ENCODE measurements at places on chromosomes 12 and 14.

- DNase-seq: no peak
These were observed 66.4 kb upstream of the ARHGAP5 start for GRCh38 chr14:32010604-32011125.

GRCh38 chr12:19761463-19761862 is 322.2 kb downstream of the AEBP2 start:
- DNase-seq: no peak

GRCh38 chr12:6157482-6157881 is 33.0 kb upstream of the VWF start:
- DNase-seq: no peak

DNA sequence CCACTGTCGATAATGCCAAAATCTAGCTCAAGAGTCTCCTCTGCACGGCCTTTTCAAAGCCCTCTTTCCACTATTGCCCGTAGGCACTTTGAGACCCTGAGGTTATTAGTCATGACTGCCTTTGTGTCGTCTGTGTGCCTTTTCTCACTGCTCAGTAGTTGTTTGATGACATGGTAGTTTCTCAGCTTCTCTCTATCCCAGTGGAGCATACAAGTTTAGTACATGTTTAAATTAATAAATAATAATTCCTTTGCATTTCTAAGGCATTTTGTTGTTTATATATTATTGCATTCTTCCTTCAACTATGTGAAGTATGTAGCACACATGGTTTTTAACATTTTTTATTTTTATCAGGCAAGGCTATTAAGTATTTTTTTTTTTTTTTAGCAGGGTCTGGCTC is 458.1 kb downstream of the PCNX1 start:
- DNase-seq: peak; percentile 50

DNA sequence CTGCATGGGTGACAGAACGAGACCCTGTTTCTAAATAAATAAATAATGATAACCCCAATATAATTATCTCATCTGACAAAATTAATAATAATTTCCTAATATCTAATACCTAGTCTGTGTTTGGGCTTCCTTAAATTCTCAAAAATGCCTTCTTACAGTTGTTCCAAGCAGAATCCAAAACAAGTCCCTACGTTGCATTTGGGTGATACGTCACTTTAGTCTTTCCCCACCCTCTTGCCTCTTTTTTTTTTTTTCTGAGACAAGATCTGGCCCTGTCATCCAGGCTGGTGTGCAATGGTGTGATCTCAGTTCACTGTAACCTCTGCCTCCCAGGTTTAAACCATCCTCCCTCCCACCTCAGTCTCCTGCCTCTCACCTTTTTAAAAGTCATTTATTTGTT is 26.7 kb downstream of the VEZT start:
- no peak for DNase-seq

- no peak for DNase-seq
These were observed 2.2 kb downstream of the CRADD start for GRCh38 chr12:93679308-93679925.

GRCh38 chr12:97575403-97576193 is 113.0 kb downstream of the RMST start:
- DNase-seq: no peak

DNA sequence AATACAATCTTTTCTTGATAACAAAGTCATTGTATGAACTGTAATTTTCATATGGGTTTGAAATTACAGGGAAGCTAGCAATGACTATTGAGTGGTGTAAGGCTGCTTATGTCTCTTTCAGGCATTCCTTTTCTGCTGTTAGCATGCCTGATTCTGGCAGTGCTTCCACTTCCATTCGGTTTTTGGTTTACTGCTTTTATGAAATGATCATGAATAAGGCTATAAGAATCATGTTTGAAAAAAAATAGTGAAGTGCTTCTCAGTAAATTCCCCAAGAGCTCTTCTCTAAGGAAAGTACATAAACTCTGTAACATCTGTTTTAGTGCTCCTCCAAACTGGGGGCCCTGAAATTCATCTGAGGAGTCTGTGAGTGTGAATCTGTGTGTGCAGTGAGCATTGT is 434.0 kb upstream of the RGS6 start:
- DNase-seq: peak; percentile 61
